ENCODE measurements at places on chromosomes 1 and 21.

DNA sequence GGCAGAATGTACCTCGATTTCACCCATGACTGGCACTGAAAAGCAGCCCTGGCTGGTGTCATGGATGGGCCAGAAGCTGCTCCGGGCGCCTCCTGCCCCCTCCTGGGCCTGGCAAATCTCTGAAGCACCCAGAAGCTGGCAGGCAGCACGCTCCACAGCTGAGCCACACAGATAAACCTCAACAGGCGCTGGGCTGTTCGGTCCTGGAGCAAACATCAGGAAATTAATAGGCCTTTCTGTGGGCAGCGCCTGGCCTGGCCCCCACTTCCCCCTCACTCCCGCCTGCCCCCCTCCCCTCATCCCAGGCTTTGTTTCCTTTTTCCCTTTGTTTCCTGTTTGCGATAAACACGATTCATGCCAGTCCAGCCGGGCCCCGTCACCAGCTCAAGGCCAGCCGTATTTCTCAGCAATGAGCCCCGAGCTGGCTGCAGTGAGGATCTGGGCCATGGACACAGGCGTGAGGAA, 20.1 kb upstream of the DISP3 start:
- DNase-seq: no peak

GRCh38 chr1:162145280-162145965, 75.9 kb downstream of the NOS1AP start:
- DNase-seq: no peak

GRCh38 chr1:95041491-95042165, 31.1 kb downstream of the ALG14 start:
- no peak for DNase-seq

DNA sequence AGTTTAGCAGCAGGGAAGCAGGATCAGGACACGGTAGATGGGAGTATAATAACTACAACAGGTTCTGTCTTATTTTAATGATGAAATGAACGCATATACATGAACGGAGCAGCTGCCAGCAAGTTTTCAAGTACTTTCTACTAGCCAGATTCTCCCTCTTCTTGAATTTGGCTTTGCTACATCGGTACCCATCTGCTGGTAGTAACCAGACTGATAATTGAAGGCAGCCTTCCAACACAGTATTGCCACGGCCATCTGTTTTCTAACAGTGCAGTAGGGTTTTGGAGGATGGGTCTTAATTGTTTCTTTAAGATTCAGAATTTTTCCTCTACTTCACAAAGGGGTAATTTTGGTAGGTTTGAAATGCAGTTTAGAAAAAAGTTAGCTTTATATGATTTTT, 33.4 kb downstream of the CENPF start:
- DNase-seq: no peak

GRCh38 chr1:212864201-212864600, 6.1 kb downstream of the FLVCR1 start:
- DNase-seq: no peak

DNA sequence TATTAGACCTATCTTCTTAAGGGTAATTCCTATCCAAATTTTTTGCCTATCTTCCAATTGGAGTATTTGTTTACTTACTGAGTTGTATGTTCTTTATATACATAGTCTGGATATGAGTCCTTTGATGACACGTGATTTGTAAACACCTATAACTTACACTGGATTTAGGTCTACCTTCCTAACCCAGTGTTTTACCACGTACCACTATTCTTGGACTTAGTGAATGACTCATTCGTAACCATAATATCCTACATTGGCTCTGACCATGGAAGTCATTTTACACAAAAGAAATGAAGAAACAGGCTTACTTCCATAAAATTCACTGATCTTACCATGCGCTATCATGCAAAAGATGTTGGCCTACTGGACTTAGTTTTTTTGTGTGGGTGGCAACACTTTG, 23.9 kb upstream of the ZZZ3 start:
- no peak for DNase-seq

GRCh38 chr1:30284226-30284625, 439.2 kb downstream of the MATN1 start:
- DNase-seq: no peak

DNA sequence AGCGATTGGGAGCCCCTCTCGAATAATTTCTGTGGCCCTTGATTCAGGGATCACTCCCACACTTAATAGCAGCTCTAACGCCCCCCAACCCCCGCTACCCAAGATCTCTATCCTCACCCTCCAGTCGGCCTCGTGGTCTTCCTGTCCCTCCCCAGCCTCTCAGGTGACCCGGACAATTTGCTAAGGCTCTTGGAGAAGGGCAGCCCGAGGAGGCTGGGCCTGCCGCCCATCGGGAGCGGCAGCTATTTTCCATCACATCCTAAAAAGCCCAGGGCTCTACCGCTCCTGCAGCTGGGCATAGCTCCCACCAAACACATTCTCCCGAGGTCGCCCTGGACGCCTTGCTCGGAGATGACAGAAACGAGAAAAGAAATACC, 12.0 kb upstream of the PHLDA3 start:
- no peak for DNase-seq

GRCh38 chr1:39076127-39076798, 50.1 kb downstream of the NDUFS5 start:
- peak; percentile 86 for DNase-seq

- DNase-seq: no peak
These were observed 97.9 kb upstream of the KIF26B start for GRCh38 chr1:245056913-245057312.

GRCh38 chr1:186059752-186060151, 315.3 kb downstream of the TPR start:
- DNase-seq: no peak

- no peak for DNase-seq
These were observed 49.3 kb downstream of the TGFB2 start for GRCh38 chr1:218394416-218394815.

GRCh38 chr1:107870696-107871095, 94.3 kb downstream of the VAV3 start:
- no peak for DNase-seq

- DNase-seq: no peak
These were observed 59.1 kb downstream of the GLUL start for GRCh38 chr1:182332261-182333060.

GRCh38 chr1:204307334-204307883, 52.3 kb downstream of the PLEKHA6 start:
- DNase-seq: no peak

DNA sequence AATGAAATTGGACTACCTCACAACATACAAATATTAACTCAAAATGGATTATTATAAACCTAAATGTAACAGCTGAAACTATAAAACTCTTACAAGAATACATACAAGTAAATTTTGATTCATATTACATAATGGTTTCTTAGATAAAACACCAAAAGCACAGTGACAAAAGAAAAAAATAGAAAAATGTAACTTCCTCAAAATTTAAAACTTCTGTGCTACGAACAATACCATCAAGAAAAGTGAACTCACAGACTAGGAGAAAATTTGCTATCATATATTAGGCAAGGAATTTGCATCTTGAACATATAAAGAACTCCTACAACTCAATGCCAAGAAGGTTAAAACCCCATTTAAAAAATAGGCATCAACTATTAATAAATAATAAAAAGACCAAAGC, 31.2 kb downstream of the ANGPTL3 start:
- no peak for DNase-seq

- DNase-seq: no peak
These were observed 63.4 kb downstream of the B3GALT5 start for GRCh38 chr21:39675993-39676661.

GRCh38 chr1:206439205-206439604, 31.1 kb upstream of the IKBKE start:
- DNase-seq: no peak

GRCh38 chr21:46664316-46664995, 29.0 kb downstream of the PRMT2 start:
- DNase-seq: no peak

DNA sequence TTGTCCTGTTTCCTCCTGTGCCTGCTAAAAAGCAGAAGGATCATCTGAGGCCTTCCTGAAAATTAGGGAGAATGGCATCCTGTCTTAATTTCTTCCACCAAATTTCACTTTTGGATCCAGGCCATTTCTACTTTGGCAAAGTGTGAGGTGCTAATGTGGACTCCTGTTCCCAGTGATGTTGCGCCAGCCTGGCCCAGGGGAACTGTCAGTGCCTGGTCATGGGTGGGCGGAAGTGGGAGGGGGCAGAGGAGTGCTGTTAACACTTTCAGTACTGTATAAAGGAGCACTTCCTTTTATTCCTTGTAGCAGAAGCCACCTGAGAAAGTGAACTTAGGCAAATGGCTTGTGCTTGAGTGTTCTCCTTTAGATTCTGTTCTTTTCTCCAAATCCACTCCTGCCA, 19.9 kb downstream of the ELAPOR1 start:
- DNase-seq: no peak

GRCh38 chr1:58829866-58830265, 46.0 kb upstream of the JUN start:
- no peak for DNase-seq

DNA sequence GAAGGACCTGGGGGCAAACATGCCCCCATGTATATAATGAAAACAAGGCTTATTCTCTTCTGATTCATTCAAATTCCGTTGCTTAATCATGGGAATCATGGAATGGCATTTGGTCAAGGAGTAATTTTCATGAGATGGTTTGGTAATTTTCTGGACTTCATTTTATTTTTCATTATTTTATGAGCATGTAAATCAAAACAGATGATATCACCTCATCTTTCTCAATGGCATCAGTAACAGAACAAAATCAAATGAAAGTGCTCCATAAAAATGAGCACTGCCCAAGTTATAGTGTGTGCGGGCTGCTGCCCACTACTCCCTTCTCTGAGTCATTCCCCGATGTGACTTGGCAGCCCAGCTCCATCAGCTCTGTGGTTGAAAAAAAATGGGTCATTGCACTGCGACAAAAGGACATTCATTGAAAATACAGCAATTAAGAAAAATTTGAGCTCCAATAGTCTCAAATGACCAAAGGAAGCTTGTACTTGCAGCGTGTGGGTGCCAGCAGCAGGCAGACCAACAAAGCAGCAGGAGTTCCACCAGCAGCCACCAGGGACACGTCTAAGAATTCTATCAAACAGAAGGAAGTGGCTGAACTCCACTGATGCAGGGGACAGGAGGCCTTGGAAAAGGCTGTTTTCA, 84.3 kb upstream of the VAV3 start:
- DNase-seq: peak; percentile 73

DNA sequence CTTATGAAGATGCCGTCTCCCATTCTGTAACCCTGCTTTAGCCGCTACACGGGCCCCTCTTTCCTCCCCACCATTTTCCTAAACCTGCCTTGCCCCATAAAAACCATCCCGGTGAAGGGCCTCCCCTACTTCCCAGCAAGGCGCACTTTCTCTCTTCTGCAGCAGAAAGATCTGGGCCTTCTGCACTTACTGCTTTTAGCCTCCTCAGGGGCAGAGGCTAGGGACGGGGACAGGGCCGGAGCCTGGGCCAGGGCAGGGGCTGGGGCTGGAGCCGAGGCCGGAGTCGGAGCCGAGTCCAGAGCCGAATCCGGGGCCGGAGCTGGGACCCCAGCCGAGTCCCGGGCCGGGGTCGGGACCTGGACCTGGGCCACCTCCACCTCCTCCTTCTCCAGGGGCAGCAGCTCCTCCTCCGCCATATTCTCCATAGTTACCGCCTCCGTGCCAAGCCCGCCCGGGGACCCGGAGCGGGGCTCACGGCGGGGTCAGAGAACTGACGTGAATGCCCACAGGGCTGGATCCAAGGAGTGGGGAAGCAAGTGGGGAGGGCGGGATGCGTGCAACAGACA, 382 bp downstream of the TRMT1L start:
- peak; percentile 88 for DNase-seq

Data from aorta (tissue), 5 donors.